Osteoblast (primary cell): ENCODE measurements at places on chromosomes 2 and 18. TPM values are rescaled to one million over a fixed set of nuclear protein-coding genes. Genes with fewer than 3 reads are reported as not detected.

- H3K4me3 ChIP-seq: no peak overlapping the region
- no peaks in the 10 kb centered on the region for H3K36me3 ChIP-seq
- no peaks in the 10 kb centered on the region for H3K4me1 ChIP-seq
- H3K27me3 ChIP-seq: no peaks in the 10 kb centered on the region
- DNase-seq: peak; percentile 56
Measured at GRCh38 chr2:241136661-241137260, 12.5 kb downstream of the PASK start.

The CHN1 gene
- total RNA-seq: 33.7 and 54.5 TPM in 2 replicates

The SH2D6 gene
- under 0.01 TPM in 1 of 2 replicates, not detected in the other for total RNA-seq

DNA sequence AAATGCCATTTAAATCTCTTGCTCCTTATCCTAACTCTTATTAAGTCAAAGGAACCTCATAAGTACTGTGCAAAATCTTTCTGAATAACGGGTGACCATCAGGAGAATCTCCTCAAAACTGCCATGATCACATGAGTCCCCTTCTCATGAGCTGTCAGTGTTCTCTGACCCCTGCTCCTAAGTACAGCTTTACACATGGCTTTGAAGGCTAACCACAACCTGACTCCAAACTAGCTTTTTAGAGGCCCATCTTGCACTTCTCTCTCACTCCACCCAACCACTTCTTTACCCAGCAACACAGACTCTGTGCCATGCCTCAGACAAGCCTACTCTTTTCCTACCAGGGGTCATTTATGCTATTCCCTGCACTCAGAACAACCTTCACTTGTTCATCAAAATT lies 253.8 kb downstream of the GPD2 start:
- DNase-seq: no peak
- H3K4me3 ChIP-seq: no peak overlapping the region
- H3K36me3 ChIP-seq: no peaks in the 10 kb centered on the region
- no peak overlapping the region for H3K27ac ChIP-seq
- H3K27me3 ChIP-seq: no peaks in the 10 kb centered on the region
- H3K4me1 ChIP-seq: no peaks in the 10 kb centered on the region
